ENCODE measurements at places on chromosomes 16 and 17.

DNA sequence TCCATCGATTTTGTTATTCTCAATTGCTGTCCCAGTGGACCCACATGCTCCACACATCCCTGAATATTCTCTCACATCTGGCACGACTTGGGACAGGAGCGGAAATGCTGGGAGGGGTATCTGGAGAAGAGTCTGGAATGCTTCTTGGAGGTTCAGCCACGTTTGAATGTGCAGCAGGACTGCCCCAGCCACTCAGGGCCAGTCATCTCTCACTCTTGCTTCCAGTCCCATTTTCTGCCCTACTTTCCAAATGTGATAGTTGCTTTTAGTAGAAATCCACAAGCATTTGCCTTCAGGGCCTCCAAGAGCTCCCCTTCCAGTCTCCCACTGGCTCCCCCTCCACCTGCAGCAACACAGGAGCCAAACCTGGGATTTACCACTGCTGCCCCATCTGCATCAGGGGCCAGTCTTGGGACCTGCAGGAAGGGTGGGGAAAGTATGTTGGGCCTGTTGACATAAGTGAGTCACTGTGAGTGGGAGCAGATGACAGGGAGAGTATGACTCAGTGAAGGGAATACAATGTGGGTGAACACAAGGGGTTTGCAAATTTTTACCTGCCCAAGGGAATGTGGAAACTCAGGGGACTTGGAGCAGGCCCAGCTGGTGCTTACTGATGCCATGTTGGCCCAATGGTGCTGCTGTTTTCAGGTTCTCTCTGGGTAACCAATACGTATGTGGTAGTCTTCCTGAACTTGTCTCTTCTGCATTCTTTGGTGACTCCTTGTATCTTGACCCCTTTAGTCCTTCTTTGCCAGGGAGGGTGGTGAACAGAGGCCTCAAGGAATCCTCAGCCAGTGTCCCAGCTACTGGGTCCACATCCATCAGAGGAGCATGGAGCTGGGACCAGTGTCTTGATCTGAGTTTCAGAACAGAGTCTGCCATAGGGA lies 78.8 kb upstream of the CRHR1 start:
- no peak for DNase-seq

- DNase-seq = no peak
Observed at GRCh38 chr17:8463099-8463498, 27.4 kb downstream of the NDEL1 start.

GRCh38 chr16:14284371-14284770 lies 213.3 kb downstream of the MRTFB start:
- DNase-seq = no peak

- peak; percentile 59 for DNase-seq
Observed at GRCh38 chr16:30958175-30959079, 873 bp downstream of the SETD1A start.

DNA sequence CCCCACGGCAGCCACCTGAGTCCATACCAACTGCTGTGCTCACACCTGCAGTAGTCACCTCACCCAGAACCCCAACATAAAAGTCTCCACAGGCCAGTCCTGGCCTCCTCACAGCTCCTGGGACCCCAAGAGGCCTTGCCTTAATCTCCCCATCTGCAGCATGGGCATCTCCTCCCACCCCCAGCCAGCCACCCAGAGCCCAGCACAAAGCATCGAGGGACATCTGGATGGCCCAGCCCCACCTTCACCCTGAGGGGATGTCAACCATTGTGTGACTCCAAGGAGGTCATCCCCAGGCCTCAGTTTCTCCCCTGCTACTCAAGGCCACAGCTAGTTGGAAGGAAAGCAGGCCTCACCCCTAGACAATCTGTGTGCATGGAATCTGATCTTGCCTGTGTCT lies 1775.3 kb downstream of the TP53TG3F start:
- no peak for DNase-seq

- DNase-seq = no peak
Observed at GRCh38 chr17:79626156-79626890, 15.5 kb upstream of the RBFOX3 start.

- no peak for DNase-seq
Observed at GRCh38 chr16:84663433-84664101, 15.3 kb downstream of the KLHL36 start.

- DNase-seq = no peak
Observed at GRCh38 chr17:58051468-58051867, 31.8 kb upstream of the DYNLL2 start.

- no peak for DNase-seq
Observed at GRCh38 chr16:54327609-54328008, 41.0 kb upstream of the IRX3 start.

- no peak for DNase-seq
Observed at GRCh38 chr16:65494080-65494479, 372.2 kb upstream of the CDH11 start.

GRCh38 chr17:78307887-78308638 lies 51.8 kb downstream of the SOCS3 start:
- DNase-seq = no peak

GRCh38 chr17:48231995-48232959 lies 124.7 kb downstream of the SNX11 start:
- DNase-seq = no peak

- DNase-seq = no peak
Observed at GRCh38 chr16:57530522-57531252, 5.7 kb downstream of the CCDC102A start.

DNA sequence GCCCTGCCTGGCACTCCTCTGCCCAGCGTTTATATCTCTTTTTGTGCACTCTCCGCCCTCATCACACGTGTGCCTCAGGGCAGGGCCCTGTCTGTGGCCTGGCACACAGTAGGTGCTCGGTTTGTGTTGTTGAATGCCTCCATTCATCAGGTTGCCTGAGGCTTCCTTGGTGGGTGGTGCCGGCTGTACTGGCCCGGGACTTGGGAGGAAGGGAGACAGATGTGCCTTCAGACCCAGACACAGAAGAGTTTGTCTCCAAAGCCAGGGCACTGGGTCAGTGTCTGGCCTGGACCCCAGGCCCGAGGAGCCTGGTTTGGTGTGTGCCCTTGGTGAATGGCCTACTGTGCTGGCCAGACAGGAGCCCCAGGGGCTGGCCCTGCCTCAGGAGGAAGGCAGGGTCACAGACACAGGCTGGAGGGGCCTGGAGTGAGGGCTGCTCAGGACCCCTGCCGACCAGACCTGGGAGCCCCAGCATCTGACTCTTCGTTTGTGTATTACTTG lies 71.6 kb downstream of the RAI1 start:
- DNase-seq = peak; percentile 38

DNA sequence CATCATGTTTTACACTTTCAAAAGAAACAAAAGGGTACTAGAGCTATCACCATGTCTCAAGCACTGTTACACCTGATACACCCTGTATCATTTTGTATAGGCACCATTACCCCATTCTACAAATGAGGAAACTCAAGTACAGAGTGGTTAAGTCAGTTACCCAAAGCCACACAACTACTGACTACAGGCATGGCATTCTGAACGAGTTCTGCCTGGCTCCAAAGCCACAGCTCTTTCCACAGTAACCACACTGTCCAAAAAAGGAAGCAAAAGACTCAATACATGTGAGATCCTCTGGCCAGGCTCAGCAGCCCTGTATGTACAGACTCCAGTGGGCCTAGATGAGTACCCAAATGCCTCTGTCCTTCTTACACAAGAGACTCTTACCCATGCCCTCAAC lies 4.7 kb downstream of the DYNC1LI2 start:
- DNase-seq = peak; percentile 62
